ENCODE measurements at places on chromosomes 16 and 17.
A peak's percentile ranks its signal among the peaks of the same experiment; 100 is the strongest.

- DNase-seq, result no peak
These were observed 26.7 kb upstream of the USP7 start for GRCh38 chr16:8990445-8990844.

DNA sequence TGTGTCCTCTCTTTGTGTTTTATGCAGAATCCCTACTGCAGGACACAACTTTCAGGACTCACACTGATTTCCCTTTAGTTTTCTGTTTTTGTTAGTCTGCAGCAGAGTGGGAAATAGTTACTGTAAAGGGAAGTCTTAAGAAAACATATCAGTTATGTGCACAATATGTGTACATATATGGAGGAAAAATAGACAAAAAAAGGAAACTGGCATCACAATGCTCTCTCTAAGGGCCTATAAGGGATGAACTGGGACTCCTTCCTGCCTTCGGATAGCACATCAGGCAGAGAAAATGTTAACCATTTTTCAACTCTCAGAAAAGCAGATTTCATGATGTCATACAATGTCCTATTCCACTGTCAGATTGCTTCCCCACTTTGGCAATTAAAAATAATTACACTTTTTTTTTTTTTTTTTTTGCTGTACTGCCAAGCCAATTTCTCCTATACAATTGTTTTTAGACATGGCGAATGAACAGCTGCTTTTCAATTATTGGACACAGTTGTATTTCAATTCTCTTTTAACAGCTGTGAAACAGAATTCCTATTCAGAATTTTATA, 112.5 kb upstream of the KCNJ16 start:
- DNase-seq, result no peak

DNA sequence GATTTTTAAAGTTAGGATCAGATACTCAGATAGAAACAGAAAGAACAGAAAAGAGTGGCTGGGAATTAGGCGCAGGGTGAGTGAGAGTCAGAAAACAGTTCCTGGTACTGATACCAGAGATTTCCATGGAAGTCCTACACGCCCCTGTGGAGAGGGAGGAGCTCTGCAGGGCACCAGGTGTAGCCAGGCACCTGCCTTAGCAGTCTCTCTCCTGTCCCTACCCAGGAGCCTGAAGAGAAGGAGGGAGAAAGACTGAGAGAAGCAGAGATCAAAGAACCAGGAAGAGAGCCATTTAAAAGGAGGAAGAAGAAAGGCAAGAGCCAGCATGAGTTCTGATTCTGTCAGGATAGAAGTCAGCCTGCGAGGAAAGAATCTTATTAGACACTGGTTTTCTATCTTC, 65.0 kb downstream of the CBLN1 start:
- DNase-seq, result no peak

DNA sequence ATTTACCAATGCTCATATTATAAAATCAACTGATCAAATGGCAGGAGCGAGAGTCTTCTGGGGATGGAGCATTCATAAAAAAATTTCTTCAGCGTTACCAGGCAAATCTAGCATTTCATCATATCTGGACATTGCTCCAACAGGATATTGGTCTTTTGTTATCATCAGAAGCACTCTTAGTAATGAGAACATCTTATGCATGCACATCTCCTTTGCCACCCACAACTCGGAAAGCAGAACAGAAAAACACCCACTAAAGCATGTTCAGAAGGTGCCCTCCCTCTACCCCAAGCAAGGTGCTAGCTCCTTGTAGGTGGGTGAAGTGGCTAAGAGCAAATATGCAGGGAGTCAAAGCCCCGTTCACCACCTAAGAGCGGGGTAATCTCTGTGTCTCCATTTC, 18.9 kb downstream of the ARHGAP17 start:
- no peak for DNase-seq

GRCh38 chr17:78879635-78880186, 23.3 kb downstream of the CEP295NL start:
- DNase-seq, result no peak

- DNase-seq, result no peak
These were observed 601 bp upstream of the NGFR start for GRCh38 chr17:49494399-49494985.

DNA sequence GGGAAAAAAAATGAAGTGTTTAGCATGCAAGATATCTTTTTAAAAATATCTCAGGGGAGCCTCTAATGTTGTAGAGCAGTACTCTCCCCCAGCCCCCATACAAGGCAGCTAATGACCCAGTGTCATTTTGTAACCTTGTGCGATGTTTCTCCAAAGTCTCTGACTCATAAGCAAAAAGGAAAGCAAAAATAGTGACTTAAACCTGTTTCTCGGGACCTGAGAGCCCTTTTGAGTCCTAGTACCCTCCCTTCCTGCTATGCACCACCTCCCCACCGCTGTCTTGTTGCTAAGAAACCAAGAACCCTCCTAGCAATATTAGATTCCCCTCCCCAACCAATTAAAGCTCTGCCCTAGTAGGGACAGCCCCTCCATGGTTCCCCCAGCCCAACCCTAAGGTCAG, 2.8 kb downstream of the MYCBPAP start:
- DNase-seq, result no peak

GRCh38 chr16:81836279-81837054, 57.4 kb downstream of the PLCG2 start:
- DNase-seq, result no peak

GRCh38 chr17:76560877-76561221, 21.0 kb downstream of the PRCD start:
- no peak for DNase-seq

- no peak for DNase-seq
These were observed 16.4 kb downstream of the REXO5 start for GRCh38 chr16:20822521-20823325.

DNA sequence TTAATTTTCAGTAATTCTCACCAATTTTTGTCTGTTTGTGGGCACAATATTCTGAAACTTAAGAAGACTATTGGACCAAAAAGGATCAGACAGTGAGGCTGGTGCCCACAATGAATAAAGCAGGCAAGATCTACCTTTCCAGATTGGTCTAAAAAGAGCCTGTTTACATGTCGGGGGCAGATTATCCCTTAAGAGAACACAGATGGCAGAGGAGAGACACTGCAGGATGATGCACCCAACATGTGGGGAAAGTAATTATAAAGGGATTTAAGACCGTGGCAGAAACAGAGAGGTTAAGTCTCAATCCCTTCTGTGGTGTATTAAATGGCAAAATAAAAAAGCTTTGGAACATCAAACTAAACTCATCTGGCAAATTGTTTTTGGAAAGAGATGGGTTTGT, 331.8 kb upstream of the CDH11 start:
- peak; percentile 12 for DNase-seq

Data from D721Med (cell line).